ENCODE measurements at places on chromosomes 2 and 18.

GRCh38 chr2:224968051-224968450, 74.2 kb downstream of the DOCK10 start:
- DNase-seq, result no peak

- DNase-seq, result no peak
These were observed 56.6 kb upstream of the HK2 start for GRCh38 chr2:74777161-74777900.

DNA sequence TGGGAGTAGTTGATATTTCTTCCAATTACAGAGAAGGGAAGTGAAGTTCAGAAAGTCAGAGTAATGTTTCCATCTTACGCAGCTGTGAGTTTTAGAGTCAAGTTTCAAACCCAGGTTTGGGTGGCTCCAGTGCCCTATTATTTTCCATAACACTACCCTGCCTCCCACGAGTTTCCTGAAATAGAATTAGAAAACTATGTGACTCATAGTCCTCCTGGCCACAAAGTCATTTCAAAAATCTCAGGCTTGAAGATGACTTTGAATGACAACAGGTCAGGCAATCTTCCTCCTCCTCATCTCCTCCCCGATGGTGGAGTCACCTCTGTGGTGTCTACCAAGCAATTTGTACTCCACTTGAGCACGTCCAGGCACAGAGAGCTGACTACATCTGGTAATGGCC, 212.3 kb upstream of the TRIB2 start:
- DNase-seq, result no peak

DNA sequence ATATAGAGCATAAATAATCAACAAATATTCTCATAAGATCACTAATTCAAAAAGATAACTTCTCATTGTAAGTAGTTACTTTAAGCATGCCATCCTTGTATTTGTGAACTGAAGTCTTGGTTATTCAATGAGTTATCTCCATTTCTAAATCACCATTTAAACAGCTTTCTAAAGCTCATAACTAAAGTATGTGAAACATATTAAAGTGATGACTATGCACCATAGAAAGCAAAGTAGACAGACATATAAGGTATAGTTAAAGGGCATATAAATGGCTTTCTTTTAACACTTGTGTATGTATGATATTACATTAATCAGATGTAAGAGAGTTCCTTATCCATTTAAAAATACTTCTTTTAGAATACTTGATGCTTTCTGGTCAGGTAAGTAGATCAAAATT, 83.5 kb downstream of the IKZF2 start:
- DNase-seq, result no peak

GRCh38 chr18:61459896-61460648, 126.8 kb downstream of the CDH20 start:
- DNase-seq, result no peak

DNA sequence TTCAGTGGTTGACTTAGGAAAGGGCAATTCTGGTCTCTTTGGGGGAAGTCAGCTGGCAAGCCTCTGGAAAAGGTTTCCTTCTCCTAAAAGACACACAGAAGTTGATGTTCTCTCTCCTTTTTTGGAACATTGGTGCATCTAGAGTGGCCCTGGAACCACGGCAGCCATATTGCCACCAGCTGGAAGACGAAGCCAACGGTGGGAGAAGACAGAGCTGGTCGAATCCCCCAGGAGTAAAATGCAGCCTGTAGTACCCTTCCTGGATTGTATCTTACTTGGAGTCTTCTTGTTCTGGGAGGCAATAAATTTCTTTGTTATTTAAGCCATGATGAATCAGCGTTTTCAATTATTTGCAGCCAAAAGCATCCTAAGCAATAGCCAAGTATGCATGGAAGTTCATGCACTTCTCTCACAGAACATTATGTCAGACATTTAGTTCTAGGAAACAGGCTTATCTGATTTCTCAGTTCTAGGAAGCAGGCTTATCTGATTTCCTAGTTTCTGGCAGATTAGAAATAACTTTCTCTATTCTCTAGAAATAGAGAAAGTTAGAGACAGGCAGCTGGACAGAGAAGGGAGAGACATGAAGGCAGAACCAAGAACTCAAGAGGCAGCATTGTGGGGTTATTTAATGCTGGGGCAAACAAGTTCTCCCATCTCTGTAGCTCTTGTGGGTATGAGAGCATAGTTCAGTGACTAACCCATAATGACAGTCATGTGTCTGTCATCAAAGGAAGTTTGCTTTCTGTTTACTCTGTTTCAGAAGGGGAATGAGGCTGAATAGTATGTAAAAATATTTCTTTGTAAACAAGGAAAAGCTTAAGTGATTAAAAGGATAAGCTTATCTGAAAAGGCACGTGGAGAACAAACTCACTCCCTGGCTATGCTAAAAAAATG, 40.5 kb upstream of the NABP1 start:
- no peak for DNase-seq

Measured in stimulated activated CD8-positive, alpha-beta memory T cell treated with anti-CD3 and anti-CD28 coated beads, Interleukin-15, amount 100 ng/mL, for 24 hours (primary cell).